Immature natural killer cell (primary cell): ENCODE measurements at places on chromosomes 1 and 21. TPM values are rescaled to one million over a fixed set of nuclear protein-coding genes. Genes with fewer than 3 reads are reported as not detected.

DNA sequence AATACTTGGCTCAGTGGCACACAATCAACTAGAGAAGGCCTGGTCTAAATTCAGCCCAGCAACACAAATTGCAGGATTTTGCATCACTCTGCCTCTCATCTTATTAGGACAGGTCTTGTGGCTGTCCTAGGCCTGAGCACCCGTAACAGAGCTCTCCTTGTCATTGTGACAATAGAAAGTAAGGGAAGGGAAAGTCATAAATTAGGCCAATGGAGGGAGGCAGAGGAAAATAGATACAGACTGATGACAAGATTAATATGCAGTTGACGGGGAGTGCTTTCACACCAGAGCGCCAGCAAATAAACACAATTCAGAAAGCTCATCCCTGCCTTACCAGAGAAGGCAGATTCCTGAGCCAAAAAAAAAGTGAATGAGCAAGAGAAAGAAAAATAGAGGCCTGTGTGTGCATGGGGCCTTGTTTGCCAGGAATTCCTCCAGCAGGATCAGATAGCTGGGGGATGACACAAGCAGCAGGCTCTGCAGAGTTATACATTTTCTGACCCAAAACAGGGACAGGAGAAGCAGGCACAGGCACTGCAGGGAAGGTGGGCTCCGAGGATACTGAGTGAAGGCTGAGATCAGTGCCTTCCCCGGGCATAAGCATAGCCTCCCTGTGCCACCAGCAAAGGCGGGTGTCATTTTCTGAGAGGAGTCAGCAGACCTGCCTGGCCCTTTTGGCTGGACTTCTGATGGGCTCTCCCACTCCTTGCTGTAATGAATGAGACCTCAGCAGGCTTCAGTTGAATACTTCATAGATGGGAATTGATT is 110.0 kb upstream of the SPAG17 start:
- no peaks in the 10 kb centered on the region for H3K27me3 ChIP-seq
- no peak overlapping the region for H3K27ac ChIP-seq
- no peak overlapping the region for H3K4me3 ChIP-seq
- no peaks in the 10 kb centered on the region for H3K4me1 ChIP-seq

DNA sequence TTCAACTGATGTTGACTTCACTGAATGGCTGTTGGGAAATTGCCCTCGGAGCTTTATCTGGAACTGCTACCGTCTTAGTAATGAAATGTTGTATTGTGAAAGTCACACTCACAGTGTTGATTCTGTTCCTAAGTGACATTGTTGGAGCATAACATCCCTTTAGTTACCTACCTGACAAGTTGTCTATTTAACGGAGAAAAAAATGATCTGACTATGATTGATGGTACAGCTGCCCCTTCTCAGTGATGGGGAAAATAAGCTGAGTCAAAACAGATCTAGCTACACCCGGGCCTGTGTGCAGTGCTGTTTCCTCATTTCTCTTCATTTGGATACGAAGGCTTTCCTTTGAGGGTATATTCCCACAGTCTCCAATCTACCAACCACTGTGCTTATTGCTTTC is 472.3 kb upstream of the BRINP3 start:
- H3K27ac ChIP-seq: no peak overlapping the region
- DNase-seq: no peak
- no peak overlapping the region for H3K4me3 ChIP-seq
- H3K27me3 ChIP-seq: no peaks in the 10 kb centered on the region
- no peaks in the 10 kb centered on the region for H3K4me1 ChIP-seq

GRCh38 chr1:208604295-208604694 is 360.1 kb upstream of the PLXNA2 start:
- H3K4me1 ChIP-seq: no peaks in the 10 kb centered on the region
- no peaks in the 10 kb centered on the region for H3K36me3 ChIP-seq
- H3K27ac ChIP-seq: no peak overlapping the region
- DNase-seq: no peak
- H3K4me3 ChIP-seq: no peak overlapping the region

- H3K4me1 ChIP-seq: peaks cover 16% of the 10 kb centered on the region
- peak overlapping the region; percentile 17 for H3K27ac ChIP-seq
- H3K4me3 ChIP-seq: no peak overlapping the region
- DNase-seq: no peak
- H3K27me3 ChIP-seq: peaks cover 3% of the 10 kb centered on the region
These were observed 25.4 kb downstream of the GNAI3 start for GRCh38 chr1:109573785-109574184.

DNA sequence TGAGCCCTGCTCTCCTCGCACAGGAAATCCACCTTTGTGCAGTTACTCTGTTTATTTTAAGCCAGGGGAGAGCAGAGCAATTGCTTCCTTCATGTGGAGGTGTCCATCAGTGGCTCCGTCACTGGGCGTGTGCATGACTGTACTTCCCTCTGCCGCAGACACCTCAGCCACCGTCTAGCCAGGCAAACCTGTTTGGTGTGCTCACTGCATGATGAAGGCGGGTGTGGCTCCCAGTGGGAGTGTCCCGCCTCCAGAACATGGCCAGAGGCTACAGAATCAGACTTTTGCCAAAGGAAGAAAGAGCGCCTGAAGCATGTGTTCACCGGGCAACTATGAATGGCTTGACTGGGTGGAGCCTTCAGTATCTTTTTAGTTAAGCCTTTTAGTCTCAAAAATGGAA is 26.1 kb upstream of the LAMC2 start:
- DNase-seq: no peak
- H3K36me3 ChIP-seq: no peaks in the 10 kb centered on the region
- no peaks in the 10 kb centered on the region for H3K4me1 ChIP-seq
- H3K4me3 ChIP-seq: no peak overlapping the region
- H3K27ac ChIP-seq: no peak overlapping the region

DNA sequence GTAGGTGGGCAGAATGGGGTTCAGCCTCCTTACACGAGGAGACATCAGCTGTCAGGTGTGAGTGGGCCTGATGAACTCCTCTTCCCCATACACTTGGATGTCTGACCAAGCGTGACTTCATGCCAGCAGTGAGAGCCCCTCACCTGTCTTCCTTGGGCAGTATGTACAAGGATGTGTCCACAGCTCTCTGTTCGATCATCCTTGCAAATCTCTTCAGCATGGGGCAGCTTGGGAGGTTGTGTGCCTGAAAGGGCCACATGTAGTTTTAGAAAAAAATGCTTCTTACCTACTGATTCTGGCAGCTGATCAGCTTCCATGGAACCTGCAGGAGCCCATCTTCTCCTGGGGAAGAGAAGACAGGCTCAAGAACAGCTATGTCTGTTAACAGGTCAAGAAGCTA is 18.0 kb downstream of the ACP6 start:
- peaks cover 24% of the 10 kb centered on the region for H3K4me1 ChIP-seq
- H3K4me3 ChIP-seq: no peak overlapping the region
- peaks cover 2% of the 10 kb centered on the region for H3K27me3 ChIP-seq
- H3K36me3 ChIP-seq: peaks cover 22% of the 10 kb centered on the region

DNA sequence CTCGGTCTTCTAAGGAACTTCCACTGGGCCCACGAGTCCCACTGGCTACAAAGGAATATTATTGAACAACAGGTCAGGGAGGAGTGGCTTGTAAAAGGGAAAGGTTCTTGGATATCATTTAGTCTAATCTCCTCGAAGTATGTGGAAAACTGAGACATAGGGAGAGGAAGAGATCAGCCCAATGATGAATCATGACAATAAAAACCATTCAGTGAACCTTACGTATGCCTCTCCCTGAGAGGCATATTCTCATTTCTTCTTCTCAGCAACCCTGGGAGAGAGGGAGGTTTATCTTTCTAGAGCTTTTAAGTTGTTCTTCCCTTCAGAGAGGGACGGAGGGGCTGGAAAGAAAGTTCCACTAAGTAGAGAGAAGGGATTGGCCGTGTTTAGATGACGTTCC is 5.3 kb upstream of the MOB3C start:
- H3K4me1 ChIP-seq: peaks cover 8% of the 10 kb centered on the region
- H3K27ac ChIP-seq: no peak overlapping the region
- no peak overlapping the region for H3K4me3 ChIP-seq
- H3K27me3 ChIP-seq: no peaks in the 10 kb centered on the region
- DNase-seq: no peak

GRCh38 chr1:167717351-167717750 is 4.4 kb upstream of the MPZL1 start:
- H3K27me3 ChIP-seq: peaks cover 43% of the 10 kb centered on the region
- no peaks in the 10 kb centered on the region for H3K36me3 ChIP-seq
- no peak overlapping the region for H3K27ac ChIP-seq
- peak overlapping the region; percentile 52 for H3K4me3 ChIP-seq
- H3K4me1 ChIP-seq: peaks cover 47% of the 10 kb centered on the region

DNA sequence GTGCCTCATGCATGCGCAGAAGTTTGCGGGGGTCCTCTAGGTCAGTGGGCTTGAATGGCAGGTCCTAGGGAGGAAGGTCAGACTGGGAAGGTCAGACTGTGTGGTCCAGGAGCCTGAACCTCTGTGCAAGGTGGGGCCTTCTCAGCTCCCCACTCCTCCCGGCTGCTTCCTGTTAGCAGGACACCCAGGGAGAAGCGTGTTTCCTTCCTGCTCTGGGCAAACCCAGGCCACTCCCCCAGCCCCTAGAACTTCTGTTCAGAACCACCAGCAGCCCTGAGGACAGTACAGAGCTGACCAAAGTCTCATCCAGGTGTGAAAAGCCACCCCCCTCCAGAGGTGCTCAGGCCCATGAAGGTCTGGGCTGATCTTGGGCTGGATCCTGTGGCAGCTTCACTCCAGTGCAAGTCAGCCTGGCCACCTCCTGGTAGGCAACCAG is 29.9 kb downstream of the NAV1 start:
- H3K27ac ChIP-seq: no peak overlapping the region
- no peaks in the 10 kb centered on the region for H3K36me3 ChIP-seq
- no peak for DNase-seq
- no peak overlapping the region for H3K4me3 ChIP-seq
- H3K4me1 ChIP-seq: peaks cover 2% of the 10 kb centered on the region

DNA sequence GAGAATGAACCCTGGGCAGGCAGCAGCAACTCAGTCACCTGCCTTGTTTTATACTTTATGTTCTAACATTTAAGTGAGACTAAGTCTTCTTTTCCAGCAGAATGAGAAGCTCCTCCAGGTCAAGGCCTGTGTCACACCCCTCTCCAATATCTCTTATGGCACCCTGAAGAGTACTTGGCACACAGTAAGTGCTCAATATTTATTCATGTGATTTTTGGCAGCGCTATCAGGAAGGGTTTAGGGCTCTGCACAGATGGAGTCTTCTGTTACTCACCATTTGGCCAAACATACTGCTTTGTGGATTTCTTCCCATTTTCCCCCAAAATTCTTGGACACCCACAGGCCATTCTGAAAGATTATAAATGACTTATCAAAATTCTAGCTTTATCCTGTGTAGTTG is 43.8 kb upstream of the MYBPHL start:
- H3K4me3 ChIP-seq: no peak overlapping the region
- H3K36me3 ChIP-seq: no peaks in the 10 kb centered on the region
- no peaks in the 10 kb centered on the region for H3K4me1 ChIP-seq
- H3K27me3 ChIP-seq: no peaks in the 10 kb centered on the region
- DNase-seq: no peak

- peaks cover 34% of the 10 kb centered on the region for H3K4me1 ChIP-seq
- peaks cover 14% of the 10 kb centered on the region for H3K27me3 ChIP-seq
- no peak overlapping the region for H3K27ac ChIP-seq
- no peaks in the 10 kb centered on the region for H3K36me3 ChIP-seq
These were observed 3.6 kb downstream of the FAM89A start for GRCh38 chr1:231036416-231036815.

DNA sequence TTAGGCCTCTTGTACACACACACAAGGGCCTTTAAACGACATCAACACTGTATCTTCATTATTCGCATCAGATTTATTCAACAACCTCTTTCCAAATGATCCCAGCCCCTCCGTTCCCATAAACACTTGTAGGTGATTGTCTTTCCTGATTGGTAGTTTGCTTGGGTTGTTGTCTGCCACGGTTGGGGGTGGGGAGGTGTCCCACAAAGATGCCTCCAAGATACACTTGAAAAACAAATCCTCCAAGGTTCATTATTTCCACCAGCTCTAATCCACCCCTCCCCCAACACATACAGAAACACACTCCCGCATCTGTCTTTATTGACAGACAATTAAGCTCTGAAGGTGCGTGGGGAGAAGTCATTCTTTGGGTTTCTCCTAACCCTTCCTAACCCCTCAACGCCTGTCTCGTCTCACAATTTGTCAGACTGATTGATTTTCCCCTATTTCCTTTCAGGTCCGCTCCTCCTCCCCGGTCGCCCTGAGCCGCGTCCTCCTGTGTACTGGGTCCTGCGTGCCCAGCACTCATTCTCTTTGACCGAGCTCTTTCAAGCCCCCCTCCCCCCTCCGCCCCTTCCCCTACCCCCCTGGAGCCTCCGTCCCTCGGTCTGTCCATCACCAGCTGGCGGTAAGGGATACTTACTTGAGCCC is 1.4 kb downstream of the WDR26 start:
- no peaks in the 10 kb centered on the region for H3K36me3 ChIP-seq
- peak overlapping the region; percentile 98 for H3K27ac ChIP-seq
- DNase-seq: peak; percentile 35
- H3K27me3 ChIP-seq: peaks cover 16% of the 10 kb centered on the region
- H3K4me1 ChIP-seq: peaks cover 59% of the 10 kb centered on the region
- peak overlapping the region; percentile 91 for H3K4me3 ChIP-seq

- H3K27ac ChIP-seq: no peak overlapping the region
- H3K4me3 ChIP-seq: no peak overlapping the region
- peaks cover 1% of the 10 kb centered on the region for H3K27me3 ChIP-seq
- H3K36me3 ChIP-seq: peaks cover 24% of the 10 kb centered on the region
- peaks cover 31% of the 10 kb centered on the region for H3K4me1 ChIP-seq
These were observed 30.3 kb downstream of the KIFAP3 start for GRCh38 chr1:170044187-170044586.

DNA sequence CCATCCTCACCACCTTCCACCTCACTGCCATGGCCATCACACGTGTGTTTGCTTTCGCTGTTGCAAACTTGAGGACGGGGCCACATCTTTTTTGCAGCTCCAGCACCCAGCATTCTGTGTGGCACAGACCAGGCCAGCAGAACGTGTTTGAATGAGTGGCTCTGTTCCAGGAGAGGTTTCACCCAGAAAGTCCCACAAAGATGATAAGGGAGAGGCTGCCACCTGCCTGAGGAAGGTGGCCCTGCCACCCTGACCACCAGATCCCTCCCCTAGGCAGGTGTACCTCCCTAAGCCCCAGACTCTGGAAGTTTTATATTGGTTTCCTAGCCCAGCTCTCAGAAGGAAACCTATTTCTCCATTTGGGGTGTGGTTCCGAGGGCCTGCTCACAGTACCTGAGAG is 252.1 kb downstream of the KAZN start:
- DNase-seq: no peak
- peaks cover 2% of the 10 kb centered on the region for H3K27me3 ChIP-seq
- no peak overlapping the region for H3K4me3 ChIP-seq
- H3K4me1 ChIP-seq: no peaks in the 10 kb centered on the region
- H3K27ac ChIP-seq: no peak overlapping the region

RAB3B gene
- polyA plus RNA-seq: not detected

KRTAP11-1 gene
- polyA plus RNA-seq: not detected

S100A7A gene
- polyA plus RNA-seq: not detected

LRRC71 gene
- not detected for polyA plus RNA-seq

OR2L2 gene
- not detected for polyA plus RNA-seq

A3GALT2 gene
- not detected for polyA plus RNA-seq

CHI3L1 gene
- not detected for polyA plus RNA-seq

FAM78B gene
- not detected for polyA plus RNA-seq

GPR3 gene
- not detected for polyA plus RNA-seq

RPE65 gene
- polyA plus RNA-seq: not detected

PGLYRP4 gene
- polyA plus RNA-seq: not detected

OPTC gene
- not detected for polyA plus RNA-seq

ADORA1 gene
- 3.7 TPM for polyA plus RNA-seq

HHAT gene
- polyA plus RNA-seq: not detected

HSF2BP gene
- polyA plus RNA-seq: not detected

ATXN7L2 gene
- 0.94 TPM for polyA plus RNA-seq

LCE2B gene
- not detected for polyA plus RNA-seq

BEND5 gene
- polyA plus RNA-seq: 3.8 TPM

PCSK9 gene
- polyA plus RNA-seq: not detected

ECM1 gene
- not detected for polyA plus RNA-seq
